ENCODE measurements at places on chromosomes 2 and 18. TPM values are rescaled to one million over a fixed set of nuclear protein-coding genes. Genes with fewer than 3 reads are reported as not detected.

DNA sequence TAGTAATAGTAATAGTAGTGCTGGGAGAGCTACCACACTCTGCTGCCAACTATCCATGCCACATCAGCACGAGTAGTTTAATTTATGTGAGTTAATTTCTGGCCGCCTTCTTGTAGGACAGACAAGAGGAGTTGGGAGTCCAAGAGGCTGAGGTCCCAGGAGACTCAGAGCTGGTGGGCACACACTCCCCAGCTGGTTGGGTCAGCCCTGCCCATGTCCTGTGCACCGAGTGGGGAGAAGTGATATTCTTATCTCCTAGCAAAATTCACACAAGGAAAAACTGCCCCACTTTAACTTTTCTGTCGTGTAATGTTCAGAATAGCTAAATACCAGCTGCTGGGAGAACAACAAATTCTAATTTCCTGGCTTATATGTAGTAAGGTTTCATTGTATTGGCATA is 15.2 kb upstream of the MAP4K4 start:
- DNase-seq, result no peak

DNA sequence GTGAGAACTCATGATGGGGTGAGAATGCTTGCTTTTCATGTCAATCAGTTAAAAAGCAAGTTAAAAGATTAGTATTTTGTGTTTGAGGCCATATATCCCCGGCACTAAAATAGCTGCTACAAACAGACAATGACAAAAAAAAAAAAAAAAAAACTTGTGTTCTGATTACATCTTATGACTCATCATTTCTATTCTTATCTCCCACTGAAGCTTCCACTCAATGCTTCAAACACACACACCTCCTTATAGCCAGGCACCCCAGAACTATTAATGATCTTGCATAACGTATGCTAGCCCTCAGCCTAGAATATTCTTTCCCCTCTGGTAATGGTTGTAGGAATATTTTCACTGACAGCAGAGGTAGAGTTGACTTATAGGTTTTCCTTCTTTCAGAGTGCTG is 778.3 kb downstream of the TRIB2 start:
- no peak for DNase-seq

DNA sequence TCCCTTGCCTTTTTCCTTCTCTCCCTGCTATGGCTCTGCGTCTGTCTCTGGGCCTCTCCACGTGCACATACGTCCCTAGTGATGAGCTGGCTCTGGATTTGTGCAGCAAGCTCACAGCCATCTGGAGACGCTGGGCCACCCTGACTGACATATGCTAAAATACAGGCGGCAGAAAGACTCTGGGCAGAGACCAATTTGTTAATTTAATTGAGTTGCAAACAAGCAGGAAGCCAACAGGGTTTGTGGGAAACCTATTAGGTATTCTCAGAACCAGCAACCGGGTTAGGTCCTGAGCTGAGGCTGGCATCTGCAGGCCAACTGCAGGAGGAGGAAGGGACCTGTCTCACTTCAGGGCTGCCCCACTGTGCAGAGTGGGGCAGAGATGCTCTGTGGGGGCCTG is 53.5 kb upstream of the SMAD2 start:
- DNase-seq, result no peak

PHLPP1 gene
- 14.3 TPM for total RNA-seq

PEX13 gene
- total RNA-seq, result 60.0 TPM

GRCh38 chr18:3126457-3127097 is 93.2 kb downstream of the MYOM1 start:
- DNase-seq, result no peak

GDF7 gene
- 0.37 TPM for total RNA-seq

DNA sequence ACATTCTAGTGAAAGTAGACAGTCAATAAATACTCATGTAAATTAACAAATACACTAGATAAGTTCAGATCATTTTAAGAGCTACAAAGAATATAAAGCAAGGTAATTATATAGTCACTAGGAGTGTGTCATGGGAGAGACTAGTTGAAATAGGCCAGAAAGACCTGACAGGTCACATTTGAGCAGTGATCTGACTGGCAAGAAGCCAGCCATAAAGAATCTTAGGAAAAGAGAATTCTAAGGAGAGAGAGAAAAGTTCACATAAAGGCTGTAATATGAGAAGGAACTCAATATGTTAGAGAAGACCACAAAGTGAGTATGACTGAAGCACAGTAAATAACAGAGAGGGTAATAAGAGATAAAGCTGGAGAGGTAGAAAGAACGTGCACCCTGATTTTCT is 31.2 kb downstream of the VSNL1 start:
- no peak for DNase-seq

DNA sequence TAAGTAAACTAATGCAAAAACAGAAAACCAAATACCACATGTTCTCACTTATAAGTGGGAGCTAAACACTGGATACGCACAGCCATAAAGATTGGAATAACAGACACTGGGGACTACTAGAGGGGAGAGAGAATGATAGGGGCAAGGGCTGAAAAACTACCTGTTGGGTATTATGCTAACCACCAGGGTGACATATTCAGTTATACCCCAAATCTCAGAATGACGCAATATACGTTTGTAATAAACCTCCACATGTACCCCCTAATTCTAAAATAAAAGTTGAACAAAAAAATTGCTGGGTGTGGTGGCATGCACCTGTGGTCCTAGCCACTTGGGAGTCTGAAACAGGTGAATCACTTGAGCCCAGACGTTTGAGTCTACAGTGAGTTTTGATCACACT is 157.2 kb downstream of the EXOC6B start:
- DNase-seq, result no peak

- DNase-seq, result no peak
Observed at GRCh38 chr18:34321066-34321465, 96.4 kb upstream of the NOL4 start.

DNA sequence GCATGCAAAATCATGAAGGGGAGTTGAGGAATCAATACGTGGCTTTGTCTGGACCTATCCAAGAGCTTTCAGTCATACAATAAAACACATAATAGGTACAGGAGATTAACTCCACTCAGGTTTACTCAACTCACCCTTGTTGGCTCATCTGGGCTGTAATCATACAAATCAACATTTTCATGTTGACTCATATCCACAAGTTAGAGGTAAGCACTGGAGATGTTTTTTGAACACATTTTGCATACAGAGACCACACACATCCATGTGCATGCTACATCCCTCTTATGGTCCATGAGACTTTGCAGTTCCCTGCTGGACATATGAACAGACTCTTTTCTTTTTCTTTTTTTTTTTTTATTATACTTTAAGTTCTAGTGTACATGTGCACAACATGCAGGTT is 336.9 kb upstream of the PIK3C3 start:
- no peak for DNase-seq

- peak; percentile 61 for DNase-seq
Observed at GRCh38 chr2:69464575-69464974, 27.3 kb upstream of the NFU1 start.

TPO gene
- total RNA-seq, result not detected

CACNB4 gene
- 4.0 TPM for total RNA-seq

SRD5A2 gene
- 0.52 TPM for total RNA-seq

DNA sequence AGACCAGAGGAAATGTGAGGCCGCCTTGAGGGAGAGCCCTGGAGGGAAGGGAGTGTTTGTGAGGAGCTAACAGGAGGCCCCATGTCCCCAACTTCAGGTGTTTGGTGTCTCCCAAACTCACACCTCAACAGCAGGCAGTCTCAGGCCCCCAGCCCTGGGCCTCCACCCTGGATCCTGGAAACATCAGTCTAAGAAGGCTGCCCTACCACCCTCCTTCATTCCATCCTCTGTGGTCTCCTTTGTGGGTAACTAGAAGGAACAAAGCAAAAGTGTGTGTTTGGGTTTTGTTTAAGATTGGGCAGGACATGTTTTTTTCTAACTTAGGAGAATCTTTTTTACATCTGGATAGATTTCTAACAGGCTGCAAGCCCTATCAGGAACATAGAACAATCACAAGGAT is 404.3 kb downstream of the BCL11A start:
- no peak for DNase-seq

GRCh38 chr18:79299272-79299671 is 96.5 kb upstream of the NFATC1 start:
- no peak for DNase-seq

- no peak for DNase-seq
Observed at GRCh38 chr2:108325756-108326155, 37.1 kb downstream of the SULT1C2 start.

DNA sequence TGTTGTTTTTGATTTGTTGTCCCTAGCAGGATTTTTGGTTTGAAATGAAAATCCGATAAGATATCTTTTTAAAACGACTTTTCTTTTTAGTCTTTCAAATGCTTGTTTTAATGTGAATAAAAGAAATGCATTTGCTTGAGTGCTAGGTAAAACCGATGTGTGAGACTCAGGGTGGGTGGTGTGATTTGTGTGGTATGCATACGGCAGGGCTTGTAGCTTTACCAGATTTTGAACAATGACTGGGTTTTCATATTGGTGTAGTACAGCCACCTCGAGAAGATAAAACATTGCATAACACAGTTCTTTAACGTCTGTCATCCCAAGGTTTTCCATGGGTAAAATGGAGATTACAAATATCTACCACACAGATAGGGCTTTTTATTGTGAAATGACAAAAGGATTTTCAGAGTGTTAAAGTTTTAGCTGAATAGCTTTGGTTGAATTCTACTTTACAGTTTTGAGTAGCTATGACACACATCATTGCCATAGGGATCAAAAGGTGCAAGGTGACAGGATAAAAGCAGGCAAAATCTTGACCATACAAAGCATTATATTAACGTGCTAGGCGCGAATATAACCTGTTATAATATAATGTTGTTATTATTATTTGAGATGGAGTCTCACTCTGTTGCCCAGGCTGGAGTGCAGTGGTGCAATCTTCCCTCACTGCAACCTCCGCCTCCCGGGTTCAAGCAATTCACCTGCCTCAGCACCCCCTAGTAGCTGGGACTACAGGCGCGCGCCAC is 824 bp upstream of the ZNF638 start:
- no peak for DNase-seq

ANKAR gene
- total RNA-seq, result 3.1 TPM

GRCh38 chr2:188786368-188786841 is 187.8 kb upstream of the COL3A1 start:
- peak; percentile 38 for DNase-seq

FAM237A gene
- not detected for total RNA-seq

- no peak for DNase-seq
Observed at GRCh38 chr2:36193680-36194079, 161.9 kb upstream of the CRIM1 start.

- no peak for DNase-seq
Observed at GRCh38 chr2:163353551-163353950, 382.3 kb downstream of the FIGN start.

DNA sequence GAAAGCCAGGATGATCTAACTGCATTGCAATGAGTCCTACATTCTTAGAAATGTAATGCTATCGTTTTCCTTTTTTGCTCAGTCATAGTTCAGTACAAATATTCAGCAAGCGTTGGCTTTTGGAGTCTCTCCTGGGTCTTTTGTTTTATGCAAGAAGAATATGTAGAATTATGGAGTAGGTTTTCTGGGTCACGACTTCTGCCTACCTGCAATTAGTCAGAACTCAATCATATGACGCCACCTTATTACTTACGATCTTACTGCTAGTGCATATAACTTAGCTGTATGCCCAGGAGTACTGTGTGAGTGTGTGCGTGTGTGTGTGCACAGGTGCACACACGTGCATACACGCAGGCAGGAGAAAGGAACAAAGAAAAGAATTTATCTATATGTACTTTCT is 640.2 kb downstream of the STK39 start:
- DNase-seq, result no peak

Measured in hepatocyte (in vitro differentiated cells).